ENCODE measurements at places on chromosomes 5 and 9. TPM values are rescaled to one million over a fixed set of nuclear protein-coding genes. Genes with fewer than 3 reads are reported as not detected.

DNA sequence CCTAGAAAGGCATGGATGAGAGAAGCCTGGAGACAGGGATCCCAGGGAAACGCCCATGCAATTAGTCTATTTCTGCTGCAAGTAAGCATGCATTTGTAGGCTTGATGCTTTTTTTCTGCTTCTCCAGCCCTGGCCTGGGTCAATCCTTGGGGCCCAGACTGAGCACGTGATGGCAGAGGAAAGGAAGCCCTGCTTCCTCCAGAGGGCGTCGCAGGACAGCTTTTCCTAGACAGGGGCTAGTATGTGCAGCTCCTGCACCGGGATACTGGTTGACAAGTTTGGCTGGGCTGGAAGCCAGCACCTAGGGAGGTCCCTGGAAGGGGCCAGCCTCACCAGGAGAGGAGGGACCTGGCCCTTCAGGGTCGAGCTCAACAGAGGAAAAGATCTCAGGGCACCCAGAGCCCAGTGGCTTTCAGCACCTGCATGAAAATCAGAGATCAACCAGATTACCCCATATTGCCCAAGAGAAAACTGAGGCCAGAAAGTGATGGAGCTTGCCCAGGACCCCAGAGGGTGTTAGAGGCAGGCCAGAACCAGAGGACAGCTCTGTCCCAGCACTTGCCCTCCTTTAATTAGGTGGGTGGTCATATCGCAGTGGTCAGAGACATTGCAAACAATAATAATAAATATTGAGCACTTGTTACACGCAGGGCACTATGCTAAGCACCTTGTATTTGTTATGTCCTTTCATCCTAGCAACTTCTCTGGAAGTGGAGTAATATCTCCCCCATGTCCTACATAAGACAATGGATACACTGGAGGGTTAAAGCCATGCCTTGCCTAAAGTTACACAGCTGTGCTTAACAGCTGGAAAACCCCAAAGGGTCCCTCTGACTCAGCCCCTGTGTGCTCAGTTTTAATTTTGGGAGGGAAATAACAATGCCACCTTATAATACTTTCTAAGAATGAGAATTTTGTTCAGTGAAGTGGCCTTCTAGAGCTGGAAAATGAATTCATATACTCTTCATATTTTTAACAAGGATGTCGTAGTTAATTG lies 67.1 kb downstream of the KLF4 start:
- H3K27ac ChIP-seq, result no peak overlapping the region
- H3K4me3 ChIP-seq, result no peak overlapping the region
- no peaks in the 10 kb centered on the region for H3K4me1 ChIP-seq
- peak; percentile 82 for DNase-seq
- no peaks in the 10 kb centered on the region for H3K27me3 ChIP-seq

DNA sequence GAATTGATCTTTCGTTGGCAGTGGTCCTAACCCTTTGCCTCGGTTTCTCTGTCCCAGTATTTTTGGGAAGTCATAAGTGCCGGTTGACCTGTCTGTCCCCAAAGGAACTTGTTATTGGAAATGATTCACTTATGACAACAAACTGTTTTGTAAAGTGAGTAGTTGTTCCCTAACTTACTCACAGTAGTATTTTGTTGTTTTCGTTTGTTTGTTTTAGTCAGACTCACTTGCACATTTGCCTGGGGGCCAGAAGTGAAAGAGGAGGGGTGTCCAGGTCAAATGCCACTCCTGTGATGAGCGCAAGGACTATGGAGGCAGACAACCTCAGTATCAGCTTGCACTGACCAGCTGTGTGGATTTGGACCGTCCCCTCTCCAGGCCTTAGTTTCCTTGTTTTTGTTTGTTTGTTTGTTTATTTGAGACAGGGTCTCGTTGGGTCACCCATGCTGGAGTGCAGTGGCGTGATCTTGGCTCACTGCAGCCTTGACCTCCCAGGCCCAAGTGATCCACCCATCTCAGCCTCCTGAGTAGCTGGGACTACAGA lies 47.3 kb downstream of the ANKRD55 start:
- no peaks in the 10 kb centered on the region for H3K27me3 ChIP-seq
- H3K27ac ChIP-seq, result no peak overlapping the region
- no peaks in the 10 kb centered on the region for H3K36me3 ChIP-seq
- H3K4me3 ChIP-seq, result no peak overlapping the region

DNA sequence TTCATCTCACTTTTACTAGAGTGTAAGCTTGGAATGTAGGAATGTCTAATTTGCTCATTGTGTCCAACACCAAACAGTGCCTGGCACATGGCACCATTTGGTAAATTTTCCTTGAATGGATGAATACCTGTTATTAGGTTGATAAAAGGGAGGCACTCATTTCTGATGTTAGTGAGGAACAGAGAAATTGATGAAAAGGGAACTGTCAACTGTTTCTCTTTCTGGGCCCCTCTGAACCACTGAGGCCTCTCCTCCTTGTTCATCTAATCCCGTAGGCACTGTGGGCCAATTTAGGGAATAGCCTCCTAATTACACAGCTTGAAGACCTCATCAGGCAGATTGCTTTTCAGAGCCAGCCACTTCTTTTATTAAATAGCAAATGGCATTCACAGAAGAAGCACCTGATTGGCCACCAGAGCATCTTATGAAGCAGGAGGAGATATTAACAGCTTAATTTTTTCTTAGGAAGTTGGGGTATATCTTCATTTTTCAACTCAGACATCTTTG lies 22.6 kb downstream of the MRRF start:
- H3K36me3 ChIP-seq, result peaks cover 50% of the 10 kb centered on the region
- no peak overlapping the region for H3K27ac ChIP-seq
- H3K4me1 ChIP-seq, result no peaks in the 10 kb centered on the region
- H3K4me3 ChIP-seq, result no peak overlapping the region

HAVCR2 gene
- 0.19 TPM for total RNA-seq

- DNase-seq, result no peak
- H3K4me1 ChIP-seq, result peaks cover 4% of the 10 kb centered on the region
- H3K27me3 ChIP-seq, result no peaks in the 10 kb centered on the region
- no peak overlapping the region for H3K27ac ChIP-seq
- no peaks in the 10 kb centered on the region for H3K36me3 ChIP-seq
Measured at GRCh38 chr9:106885451-106885850, 22.5 kb downstream of the ZNF462 start.

- no peak for DNase-seq
- H3K4me1 ChIP-seq, result peaks cover 6% of the 10 kb centered on the region
- H3K36me3 ChIP-seq, result no peaks in the 10 kb centered on the region
- H3K27ac ChIP-seq, result no peak overlapping the region
Measured at GRCh38 chr5:10602031-10602806, 38.3 kb downstream of the ANKRD33B start.

GRCh38 chr9:123164285-123164684 lies 104.1 kb downstream of the STRBP start:
- no peak overlapping the region for H3K4me3 ChIP-seq
- DNase-seq, result no peak
- no peak overlapping the region for H3K27ac ChIP-seq
- peaks cover 7% of the 10 kb centered on the region for H3K4me1 ChIP-seq
- no peaks in the 10 kb centered on the region for H3K36me3 ChIP-seq

PCDHB13 gene
- total RNA-seq, result 1.8 TPM

DNA sequence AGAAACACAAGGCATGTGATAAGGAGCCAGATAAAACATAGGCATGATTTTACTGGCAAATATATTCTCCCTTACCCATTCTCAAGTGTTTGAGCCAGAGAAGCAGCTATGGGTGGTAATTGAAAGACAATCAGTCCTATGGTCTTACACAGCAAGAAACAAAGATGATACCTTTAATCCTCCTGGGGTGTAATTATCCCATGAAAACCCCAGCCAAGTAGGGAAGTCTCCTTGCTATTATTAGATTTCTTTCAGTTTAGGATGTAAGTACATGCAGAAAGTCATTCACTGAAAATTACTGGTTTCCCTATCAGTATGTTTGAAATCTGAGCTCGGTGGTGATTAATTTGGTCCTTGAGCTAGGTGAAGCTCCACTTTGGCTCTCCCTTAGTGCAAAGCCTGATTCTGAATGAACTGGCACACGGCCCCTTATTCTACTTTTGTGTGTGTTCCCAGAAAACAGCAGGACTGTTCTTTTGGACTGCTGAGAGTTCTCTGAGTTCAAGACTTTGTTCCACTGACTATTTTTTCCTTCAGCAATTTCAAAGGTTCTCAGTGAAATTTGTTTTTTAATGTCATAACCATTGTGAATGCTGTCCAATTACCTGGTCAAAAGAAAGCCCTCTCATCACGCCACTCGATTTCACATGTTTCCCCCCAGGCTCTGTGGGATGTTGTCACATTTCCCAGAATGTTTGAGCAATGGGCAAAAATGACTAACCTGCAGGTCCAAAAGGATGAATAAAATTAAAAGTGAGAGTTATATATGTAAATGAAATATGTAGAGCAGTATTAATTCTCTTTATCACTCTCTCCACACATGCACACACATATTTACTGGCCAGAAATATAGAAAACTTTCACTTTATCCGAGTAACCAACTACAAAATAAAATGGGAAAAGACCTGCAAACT lies 343.0 kb downstream of the RAB3C start:
- peaks cover 8% of the 10 kb centered on the region for H3K27me3 ChIP-seq
- peak; percentile 22 for DNase-seq
- H3K4me3 ChIP-seq, result no peak overlapping the region
- no peaks in the 10 kb centered on the region for H3K36me3 ChIP-seq
- no peaks in the 10 kb centered on the region for H3K4me1 ChIP-seq
- H3K27ac ChIP-seq, result no peak overlapping the region

DNA sequence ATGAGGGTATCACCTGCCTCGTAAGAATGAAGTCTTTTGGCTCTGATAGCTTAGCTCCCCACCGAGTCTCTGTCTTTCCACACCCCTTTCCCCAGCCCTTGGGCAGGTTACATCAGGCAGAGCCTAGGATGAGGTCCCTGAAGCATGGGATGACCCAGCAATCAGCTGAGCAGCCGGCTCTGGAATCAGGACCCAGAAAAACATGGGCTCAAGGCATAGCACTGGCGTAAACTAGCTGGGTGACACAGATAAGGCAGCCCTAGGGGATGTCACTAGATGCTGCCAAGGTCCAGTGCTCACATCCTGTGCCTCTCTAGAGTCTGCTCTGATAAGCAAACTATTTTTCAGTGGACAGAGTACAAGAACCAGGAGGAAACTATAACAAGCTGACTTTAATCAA lies 26.6 kb downstream of the IDNK start:
- no peaks in the 10 kb centered on the region for H3K27me3 ChIP-seq
- H3K4me3 ChIP-seq, result no peak overlapping the region
- H3K27ac ChIP-seq, result peak overlapping the region; percentile 70
- H3K36me3 ChIP-seq, result peaks cover 21% of the 10 kb centered on the region
- peaks cover 46% of the 10 kb centered on the region for H3K4me1 ChIP-seq

SLC6A7 gene
- not detected for total RNA-seq

- peaks cover 49% of the 10 kb centered on the region for H3K4me1 ChIP-seq
- no peaks in the 10 kb centered on the region for H3K27me3 ChIP-seq
- peak overlapping the region; percentile 39 for H3K27ac ChIP-seq
- DNase-seq, result no peak
- no peak overlapping the region for H3K4me3 ChIP-seq
Measured at GRCh38 chr5:110053824-110054223, 364.1 kb downstream of the MAN2A1 start.

DNA sequence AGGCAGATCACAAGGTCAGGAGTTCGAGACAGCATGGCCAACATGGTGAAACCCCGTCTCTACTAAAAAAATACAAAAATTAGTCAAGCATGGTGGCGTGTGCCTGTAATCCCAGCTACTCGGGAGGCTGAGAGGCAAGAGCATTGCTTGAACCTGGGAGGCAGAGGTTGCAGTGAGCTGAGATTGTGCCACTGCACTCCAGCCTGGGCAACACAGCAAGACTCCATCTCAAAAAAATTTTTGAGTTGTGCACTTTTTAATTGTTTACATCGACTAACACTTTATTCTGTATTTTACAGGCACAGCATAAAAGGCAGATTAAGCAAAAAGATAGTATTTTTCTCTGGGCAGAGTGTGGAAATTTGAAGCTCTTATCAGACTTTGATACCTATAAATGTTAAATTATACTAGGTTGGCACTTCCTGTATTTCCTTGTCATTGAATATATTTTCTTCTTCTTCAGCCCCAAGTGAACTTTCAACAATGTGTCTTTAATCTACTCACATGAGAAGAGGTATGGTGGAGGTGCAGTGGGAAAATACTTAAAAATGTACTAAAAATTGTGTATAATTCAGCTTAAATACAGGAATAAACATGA lies 180.6 kb upstream of the ELL2 start:
- H3K36me3 ChIP-seq, result no peaks in the 10 kb centered on the region
- H3K4me1 ChIP-seq, result no peaks in the 10 kb centered on the region
- no peak for DNase-seq
- H3K27ac ChIP-seq, result no peak overlapping the region
- H3K4me3 ChIP-seq, result no peak overlapping the region

ZBTB43 gene
- total RNA-seq, result 13.8 TPM

DNA sequence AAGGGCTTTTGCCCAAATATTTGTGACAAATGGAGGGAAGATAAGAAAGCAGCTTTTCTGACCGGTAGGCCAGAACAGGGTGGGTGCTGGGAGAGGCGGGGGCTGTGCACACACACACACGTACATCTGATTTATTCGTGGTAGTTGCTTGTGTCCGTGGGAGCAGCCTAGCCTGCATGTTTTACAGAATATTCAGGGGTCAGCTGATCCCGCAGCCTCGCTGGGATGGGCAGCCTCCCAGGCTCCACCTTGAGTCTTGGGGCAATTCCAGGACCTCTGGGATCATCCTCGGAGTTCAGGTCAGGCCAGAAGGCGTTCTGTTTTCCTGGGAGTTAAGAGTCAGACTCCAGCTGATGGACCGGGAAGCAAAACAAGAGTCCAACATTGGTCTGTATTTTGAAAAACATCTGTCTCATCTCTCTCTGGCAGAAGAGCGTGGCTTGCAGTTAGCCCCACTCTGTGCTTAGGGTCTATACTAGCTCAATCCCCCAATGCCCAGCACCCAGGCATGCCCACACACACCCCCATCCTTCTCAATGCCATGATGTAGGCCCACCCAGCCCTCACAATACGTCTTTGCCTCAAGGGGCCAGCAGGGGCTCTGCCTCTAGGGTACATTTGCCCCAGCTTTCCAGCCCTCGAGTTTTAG lies 210.6 kb downstream of the GOLPH3 start:
- H3K4me3 ChIP-seq, result no peak overlapping the region
- H3K36me3 ChIP-seq, result no peaks in the 10 kb centered on the region
- no peak overlapping the region for H3K27ac ChIP-seq
- DNase-seq, result no peak
- no peaks in the 10 kb centered on the region for H3K27me3 ChIP-seq

DNA sequence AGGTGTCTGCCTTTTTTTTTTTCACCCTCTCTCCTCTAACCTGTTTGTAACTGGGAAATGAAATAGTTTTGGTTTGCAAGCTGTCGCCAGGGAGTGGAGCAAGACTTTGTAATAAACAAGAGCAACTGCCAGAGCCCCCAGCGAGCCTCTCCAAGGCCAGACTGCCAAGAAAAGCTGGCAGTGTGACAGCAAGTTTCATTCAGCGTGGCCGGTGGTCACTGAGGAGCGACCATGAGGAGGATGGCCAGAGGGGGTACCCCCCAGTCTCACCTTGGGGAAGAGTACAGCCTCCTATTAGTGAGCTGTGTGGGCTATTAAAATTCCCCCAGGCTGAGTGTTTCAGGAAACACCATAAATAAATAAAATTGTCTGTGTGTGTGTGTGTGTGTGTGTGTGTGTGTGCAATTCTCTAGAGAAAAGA lies 49.9 kb downstream of the ZFAND5 start:
- H3K4me1 ChIP-seq, result peaks cover 21% of the 10 kb centered on the region
- no peaks in the 10 kb centered on the region for H3K36me3 ChIP-seq
- no peaks in the 10 kb centered on the region for H3K27me3 ChIP-seq
- DNase-seq, result peak; percentile 14
- no peak overlapping the region for H3K4me3 ChIP-seq
- peak overlapping the region; percentile 51 for H3K27ac ChIP-seq

GRCh38 chr5:137218471-137218870 lies 280.7 kb downstream of the SPOCK1 start:
- H3K4me3 ChIP-seq, result no peak overlapping the region
- no peaks in the 10 kb centered on the region for H3K36me3 ChIP-seq
- H3K27ac ChIP-seq, result no peak overlapping the region
- H3K27me3 ChIP-seq, result no peaks in the 10 kb centered on the region

Measured in A673 (cell line).